ENCODE measurements at places on chromosomes 7 and 10. TPM values are rescaled to one million over a fixed set of nuclear protein-coding genes. Genes with fewer than 3 reads are reported as not detected.

The WNT8B gene
- total RNA-seq: not detected

The A1CF gene
- 0.11 TPM for total RNA-seq

The TMEM273 gene
- total RNA-seq: not detected

The GHRHR gene
- total RNA-seq: 0.29 TPM

The YKT6 gene
- 111 TPM for total RNA-seq

The CCDC71L gene
- 16.9 TPM for total RNA-seq

The GPR85 gene
- not detected for total RNA-seq

The NUTM2D gene
- total RNA-seq: 1.2 TPM

The CCZ1 gene
- total RNA-seq: 76.8 TPM
